ENCODE measurements at places on chromosomes 1 and 21.

GRCh38 chr21:41506611-41507520 lies 1.1 kb downstream of the TMPRSS2 start:
- no peak for DNase-seq

DNA sequence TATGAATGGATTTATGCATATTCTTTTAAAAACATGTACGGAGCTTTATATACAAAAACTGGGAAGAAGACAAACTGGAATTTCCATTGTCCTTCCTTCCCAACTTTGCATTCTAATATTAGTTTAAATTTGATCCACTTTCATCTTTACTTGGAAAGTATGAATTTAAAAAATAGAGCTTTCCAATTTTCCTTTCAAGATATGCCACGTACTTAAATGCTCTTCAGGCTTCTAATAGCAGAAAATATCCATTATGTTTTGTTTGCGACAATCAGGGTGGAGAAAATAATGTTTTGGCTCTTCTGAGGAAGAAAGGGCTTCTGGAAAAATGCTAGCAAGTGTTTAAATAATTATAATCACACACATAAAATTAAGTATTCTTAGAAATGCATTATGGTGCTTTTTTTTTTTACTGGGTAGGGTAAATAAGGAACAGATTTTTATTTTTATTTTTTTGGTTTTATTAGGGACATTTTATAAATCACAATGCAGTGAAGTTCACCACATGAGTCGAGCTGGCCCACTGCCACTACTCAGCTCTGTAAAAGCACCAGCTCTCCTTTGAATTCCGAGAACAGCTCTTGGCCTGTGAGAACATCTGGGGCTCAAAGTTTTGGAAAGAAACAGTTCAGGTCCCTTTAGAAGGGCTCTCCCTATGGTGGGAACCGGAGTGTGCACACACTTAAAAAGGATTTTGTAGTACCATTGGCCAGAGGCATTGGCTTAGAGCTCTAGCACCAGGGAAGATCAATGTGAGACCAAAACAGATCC lies 287.4 kb upstream of the LYPLAL1 start:
- DNase-seq: peak; percentile 41

- DNase-seq: no peak
These were observed 39.4 kb upstream of the BCL10 start for GRCh38 chr1:85315789-85316188.

DNA sequence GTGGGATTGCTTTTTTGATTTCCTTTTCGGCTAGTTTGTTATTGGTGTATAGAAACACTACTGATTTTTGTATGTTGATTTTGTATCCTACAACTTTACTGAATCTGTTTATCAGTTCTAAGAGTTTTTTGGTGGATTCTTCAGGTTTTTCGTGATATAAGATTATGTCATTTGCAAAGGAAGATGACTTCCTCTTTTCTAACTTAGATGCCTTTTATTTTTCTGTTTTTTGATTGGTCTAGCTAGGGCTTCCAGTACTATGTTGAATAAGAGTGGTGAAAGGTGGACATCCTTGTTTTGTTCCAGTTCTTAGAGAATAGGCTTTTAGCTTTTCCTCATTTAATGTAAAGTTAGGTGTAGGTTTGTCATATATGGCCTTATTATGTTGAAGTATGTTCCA lies 13.1 kb upstream of the NHLH2 start:
- DNase-seq: no peak

- DNase-seq: no peak
These were observed 140.5 kb downstream of the LIPI start for GRCh38 chr21:14070049-14070893.

DNA sequence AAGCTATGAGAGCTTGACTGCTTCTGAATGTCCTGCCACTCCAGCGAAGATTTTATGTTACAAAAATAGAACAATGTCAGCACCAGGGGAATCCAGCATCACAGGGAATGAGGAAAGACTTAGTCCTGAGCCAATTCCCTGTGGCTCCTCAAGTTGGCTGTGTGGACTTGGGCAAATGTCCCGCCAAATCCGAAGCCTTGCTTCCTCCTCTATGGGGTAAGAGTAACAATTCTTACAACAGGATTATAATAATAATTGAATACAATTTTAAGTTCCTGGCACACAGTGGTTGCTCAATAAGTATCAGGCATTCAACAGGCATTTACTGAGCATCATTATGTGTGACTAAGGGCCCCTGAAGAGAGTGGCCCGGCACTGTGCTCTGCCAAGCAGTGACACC lies 44.4 kb downstream of the STPG1 start:
- DNase-seq: no peak

- DNase-seq: no peak
These were observed 177.5 kb downstream of the SETD4 start for GRCh38 chr21:35882791-35883240.

DNA sequence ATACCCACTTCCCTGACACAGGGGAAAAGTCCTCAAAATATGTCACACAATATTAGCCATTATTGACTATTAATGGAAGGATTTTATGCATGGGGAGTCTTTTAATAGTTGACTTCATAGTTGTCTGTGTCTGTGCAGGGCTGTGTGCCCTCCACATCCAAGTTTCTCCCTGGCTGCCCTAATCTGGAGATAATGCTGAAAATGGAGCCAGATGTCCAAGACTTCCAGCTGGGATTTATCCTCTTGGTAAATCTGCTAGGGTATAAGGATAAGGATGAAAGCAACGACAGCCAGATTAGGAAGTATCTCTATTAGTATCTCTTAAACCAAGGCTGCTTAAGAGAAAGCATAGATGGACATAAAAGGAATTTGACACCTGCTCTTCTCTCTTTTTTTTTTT lies 42.1 kb downstream of the CDK18 start:
- no peak for DNase-seq

DNA sequence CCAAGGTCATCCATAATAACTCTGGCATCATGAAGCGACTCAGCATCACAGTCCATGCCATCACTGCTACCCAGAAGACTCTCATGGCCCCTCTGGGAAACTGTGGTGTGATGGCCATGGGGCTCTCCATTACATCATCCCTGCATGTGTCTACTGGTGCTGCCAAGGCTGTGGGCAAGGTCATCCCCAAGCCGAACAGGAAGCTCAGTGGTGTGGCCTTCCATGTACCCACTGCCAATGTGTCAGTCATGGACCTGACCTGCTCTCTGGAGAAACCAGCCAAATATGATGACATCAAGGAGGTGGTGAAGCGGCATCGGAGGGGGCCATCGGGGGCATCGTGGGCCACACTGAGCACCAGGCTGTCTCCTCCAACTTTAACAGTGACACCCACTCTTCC lies 65.1 kb upstream of the ARHGAP29 start:
- DNase-seq: no peak

DNA sequence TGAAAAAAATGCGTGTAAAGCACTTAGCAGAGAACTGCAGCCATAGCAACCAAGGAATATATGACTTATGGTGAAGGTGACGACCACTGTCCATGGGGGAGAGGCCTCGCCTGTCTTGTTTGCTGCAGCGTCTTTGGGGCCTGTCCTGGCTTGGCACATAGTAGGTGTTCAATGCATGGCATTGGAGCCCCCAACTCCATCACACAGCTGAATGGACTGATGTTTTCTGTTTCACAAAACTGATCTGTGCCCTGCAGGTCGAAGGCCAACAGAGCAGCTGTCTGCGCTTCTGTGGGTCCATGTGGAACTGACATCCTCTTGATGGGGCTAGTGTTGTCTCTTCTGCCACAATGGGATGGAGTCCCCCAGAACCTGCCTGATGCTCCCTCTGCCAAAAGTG lies 296.0 kb downstream of the PTPRU start:
- no peak for DNase-seq

DNA sequence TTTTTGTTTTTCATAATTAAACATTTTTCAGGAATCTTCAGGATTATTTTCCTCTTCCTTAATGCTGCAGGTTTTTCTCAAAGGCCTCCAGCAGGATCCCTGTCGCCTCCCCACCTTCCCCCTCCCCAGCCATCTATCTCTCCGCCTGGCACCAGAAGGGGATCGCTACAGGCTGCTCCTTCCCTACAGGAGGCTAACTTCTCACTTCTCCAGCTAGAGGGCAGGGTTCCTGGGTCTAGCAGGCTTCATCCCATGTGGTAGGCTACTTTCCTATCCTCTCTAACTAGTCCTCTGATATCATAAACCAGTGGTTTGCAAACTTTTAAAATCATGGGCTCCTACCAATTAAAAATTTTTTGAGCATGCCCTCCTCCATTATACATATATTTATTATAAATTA lies 104.1 kb downstream of the KCNN3 start:
- DNase-seq: no peak

DNA sequence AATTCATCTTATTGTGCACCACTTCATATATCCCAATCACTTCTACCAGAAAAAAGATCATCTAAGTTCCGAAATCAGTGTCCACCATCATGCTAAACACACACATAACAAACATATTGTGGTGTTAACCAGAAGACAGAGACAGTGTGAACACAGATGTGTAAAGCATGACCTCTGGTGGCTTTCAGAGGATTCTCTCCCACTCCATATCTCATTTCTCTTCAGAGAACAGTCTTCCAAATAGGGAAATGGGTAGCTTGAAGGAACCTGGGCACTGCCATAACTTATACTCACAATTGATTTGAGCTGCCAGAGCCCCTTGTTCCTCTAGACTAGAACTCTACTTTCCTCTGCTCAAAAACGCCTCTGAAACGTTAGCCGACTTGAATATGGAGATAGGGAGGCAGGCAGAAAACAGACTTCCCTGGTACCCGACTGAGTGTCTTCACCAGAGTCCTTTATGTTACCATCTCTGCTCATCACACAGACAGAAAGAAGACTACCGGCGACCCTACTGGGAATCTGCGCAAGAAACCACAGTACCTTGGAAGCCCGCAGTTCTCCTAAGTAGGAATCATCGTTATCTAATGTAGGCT lies 1.8 kb upstream of the ELAPOR1 start:
- no peak for DNase-seq

GRCh38 chr1:97911266-97912215 lies 9.3 kb downstream of the DPYD start:
- no peak for DNase-seq

DNA sequence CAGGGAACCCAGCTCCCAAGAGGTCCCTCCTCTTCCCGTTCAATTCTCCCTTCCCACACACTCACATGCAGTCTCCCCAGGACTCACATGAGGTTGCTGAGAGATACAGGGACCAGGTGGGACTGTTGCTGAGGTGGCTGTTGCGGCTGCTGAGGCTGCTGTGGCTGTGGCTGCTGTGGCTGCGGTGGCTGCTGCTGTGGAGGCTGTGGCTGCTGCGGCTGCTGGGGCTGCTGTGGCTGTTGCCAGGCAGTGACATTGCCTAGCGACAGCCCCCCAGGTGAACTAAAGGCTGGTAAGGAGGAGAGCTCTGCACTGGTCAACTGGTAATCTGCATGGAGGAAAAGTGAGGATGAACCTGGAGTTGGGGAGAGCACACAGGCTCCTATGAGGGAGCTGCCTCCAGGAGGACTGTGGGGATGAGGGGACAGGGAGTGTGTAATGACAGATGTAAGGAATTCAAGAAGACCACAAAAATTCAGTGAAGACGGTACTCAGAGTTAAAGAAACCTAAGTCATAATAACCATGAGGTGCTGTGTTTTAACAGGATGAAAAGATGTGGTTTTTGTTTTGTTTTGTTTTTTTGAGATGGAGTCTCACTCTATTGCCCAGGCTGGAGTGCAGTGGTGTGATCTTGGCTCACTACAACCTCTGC lies 31.8 kb downstream of the MEF2D start:
- DNase-seq: no peak

DNA sequence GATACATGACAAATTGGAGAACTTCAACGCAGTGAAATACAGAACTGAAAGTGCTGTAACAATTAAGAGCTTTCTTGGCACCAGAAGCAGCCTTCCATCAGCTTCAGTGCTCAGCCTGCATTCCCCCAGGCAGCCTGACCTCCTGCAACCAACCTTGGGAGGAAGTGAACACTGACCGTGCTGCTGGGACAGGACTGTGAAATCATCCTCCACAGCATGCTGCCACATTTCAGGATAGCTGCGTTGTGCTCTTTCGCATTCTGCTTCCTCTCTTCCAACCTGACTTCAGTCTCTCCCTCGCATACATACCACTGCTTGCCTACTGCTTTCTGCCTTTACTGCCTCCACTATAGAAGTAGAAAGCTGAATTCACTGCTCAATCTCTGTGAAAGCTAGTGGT lies 388.6 kb downstream of the RWDD3 start:
- no peak for DNase-seq

DNA sequence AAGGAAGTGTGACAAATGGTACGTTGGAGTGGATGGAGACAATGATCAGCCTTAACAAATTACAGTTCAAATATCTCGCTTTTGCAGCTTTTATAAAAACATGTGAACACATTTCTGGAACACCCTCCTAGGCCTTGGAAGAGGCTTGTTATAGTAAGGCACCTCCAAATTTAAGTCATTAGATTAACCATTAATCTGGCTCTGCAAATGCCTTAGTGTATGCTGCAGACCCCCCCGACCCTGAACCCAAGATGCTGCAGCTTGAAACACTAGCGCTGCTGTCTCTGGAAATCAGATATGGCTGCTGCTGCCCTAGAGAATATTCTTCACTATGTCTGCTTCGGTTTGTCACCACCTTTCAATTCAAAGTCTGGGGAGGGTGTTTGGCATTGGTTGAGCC lies 196.4 kb downstream of the MIS18A start:
- no peak for DNase-seq

- DNase-seq: no peak
These were observed 790 bp downstream of the TESK2 start for GRCh38 chr1:45490121-45490625.

DNA sequence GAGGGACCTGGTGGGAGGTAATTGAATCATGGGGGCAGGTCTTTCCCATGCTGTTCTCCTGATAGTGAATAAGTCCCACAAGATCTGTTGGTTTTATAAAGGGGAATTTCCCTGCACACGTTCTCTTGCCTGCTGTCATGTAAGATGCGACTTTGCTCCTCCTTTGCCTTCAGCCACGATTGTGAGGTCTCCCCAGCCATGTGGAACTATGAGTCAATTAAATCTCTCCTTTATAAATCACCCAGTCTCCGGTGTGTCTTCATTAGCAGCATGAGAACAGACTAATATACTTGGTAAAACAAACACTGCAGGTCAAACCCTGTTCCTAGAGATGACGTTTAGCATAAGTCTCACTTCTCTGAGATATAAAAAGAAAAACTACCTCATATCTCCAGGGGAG lies 148.3 kb downstream of the MATN1 start:
- DNase-seq: no peak

GRCh38 chr1:210397681-210398080 lies 69.0 kb downstream of the HHAT start:
- no peak for DNase-seq

GRCh38 chr1:223748773-223749733 lies 36.7 kb downstream of the CAPN2 start:
- DNase-seq: peak; percentile 49

DNA sequence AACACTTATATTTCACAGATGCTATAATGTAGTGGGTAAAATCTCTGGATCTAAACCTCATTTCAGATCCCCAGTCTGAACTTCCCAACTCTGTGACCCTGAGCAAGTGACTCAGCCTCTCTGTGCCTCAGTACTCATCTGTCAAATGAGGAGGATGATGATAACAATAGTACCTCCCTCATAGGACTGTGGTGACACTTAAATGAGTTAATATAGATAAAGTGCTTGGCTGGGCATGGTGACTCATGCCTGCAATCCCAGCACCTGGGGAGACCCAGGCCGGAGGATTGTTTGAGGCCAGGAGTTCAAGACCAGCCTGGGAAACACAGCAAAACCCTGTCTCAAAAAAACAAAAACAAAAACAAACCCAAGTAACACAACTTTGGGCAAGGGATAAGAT lies 4.7 kb upstream of the ECE1 start:
- no peak for DNase-seq
